Daoy (cell line): ENCODE measurements at places on chromosomes 6 and 20. TPM values are rescaled to one million over a fixed set of nuclear protein-coding genes. Genes with fewer than 3 reads are reported as not detected.

Gene DEFB124
- total RNA-seq: not detected in 2 replicates

DNA sequence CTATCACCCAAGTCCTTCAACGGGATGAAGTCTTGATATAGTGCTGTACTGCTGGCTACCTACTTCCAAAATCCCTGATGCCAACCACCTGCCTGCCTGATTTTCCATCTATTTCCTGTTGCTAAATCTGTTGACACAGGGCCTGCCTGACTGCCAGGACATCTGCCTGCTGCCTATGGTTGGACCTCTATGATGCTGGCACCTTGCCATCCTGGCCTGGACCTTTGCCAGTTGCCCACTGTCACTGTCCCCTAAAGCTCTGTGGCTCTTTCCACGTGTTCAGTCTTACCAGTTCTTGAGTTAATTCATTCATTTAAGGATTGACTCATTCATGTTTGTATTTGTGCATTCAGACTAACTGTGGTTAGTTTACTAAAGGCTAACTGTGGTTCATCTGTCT lies 9.2 kb upstream of the RGS17 start:
- no peak for DNase-seq

- DNase-seq: no peak
Measured at GRCh38 chr6:38051819-38052434, 232.4 kb downstream of the ZFAND3 start.

DNA sequence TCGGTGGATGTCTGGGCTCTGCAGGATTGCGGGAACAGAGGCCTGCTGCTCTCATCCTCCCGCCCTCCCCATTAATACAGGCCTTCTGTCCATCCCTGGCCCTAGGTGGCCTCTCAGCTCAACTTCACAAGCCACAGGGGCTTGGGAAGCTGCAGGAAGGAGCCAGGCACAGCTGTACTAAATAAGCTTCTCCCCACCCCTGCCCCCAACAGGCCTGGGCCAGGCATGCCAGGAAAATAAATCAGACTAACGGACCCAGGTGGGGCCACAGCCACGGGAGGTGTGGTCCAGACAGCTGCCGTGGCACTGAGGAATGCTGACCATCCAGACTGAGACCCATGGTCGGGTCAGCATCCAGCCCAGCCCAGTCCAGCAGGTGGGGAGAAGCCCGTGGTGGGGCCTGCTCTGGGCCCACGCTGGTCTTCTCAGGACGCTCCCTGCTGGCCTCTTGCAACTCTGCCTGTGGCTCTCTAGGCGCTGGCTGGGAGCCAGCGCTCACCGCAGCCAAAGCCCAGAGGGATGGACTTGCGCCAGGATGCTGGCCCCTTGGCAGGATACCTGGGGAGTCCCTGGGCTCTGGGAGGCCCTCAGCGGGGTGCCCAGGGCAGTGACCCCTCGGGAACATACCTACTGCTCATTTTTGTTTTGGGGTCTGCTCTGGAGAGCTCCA lies 8.6 kb upstream of the YTHDF1 start:
- DNase-seq: peak; percentile 85

Gene SEL1L2
- total RNA-seq: not detected in 2 replicates

GRCh38 chr6:14883921-14884320 lies 361.9 kb upstream of the JARID2 start:
- no peak for DNase-seq

DNA sequence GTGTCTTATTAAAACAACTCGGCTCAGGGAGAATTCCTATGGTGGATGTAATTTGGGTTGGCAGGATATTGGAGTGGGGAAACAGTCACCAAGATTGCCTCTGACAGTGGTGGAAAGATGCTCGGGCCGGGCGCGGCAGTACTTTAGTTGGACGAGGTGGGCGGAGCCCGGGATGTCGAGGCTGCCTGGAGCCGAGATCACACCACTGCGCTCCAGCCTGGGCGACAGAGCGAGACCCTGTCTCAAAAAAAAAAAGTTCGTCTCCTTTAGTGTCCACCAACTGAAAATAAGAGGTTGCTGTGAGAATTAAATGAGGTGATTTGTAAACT lies 621 bp downstream of the NOL7 start:
- peak; percentile 55 for DNase-seq

Gene GSTA1
- not detected in 2 replicates for total RNA-seq

DNA sequence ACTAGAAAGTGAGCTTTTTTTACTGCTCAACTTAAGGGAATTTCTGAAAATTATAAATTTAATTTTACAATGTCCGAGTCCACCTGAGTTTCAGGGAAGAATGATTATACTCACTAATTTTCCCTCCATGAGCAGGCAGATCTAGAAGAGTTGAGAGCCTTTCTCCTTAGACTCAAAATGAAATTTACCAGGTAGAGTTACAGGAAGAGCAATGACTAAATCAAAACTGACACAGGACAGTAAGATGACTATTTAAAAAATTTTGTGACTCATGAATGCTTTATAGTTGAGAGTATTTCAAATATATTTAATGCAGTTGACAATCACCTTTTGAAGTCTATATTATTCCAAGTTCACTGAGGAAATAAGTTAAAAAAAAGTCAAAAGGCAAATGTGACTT lies 198.1 kb upstream of the NRSN1 start:
- DNase-seq: no peak

- DNase-seq: peak; percentile 85
Measured at GRCh38 chr6:154555073-154555677, 44.7 kb upstream of the CNKSR3 start.

GRCh38 chr6:85343428-85343827 lies 106.5 kb upstream of the NT5E start:
- no peak for DNase-seq

Gene WFDC10B
- total RNA-seq: not detected in 2 replicates

Gene OR2H2
- total RNA-seq: not detected in 2 replicates

GRCh38 chr20:34549291-34549928 lies 9.1 kb upstream of the MAP1LC3A start:
- DNase-seq: peak; percentile 34

DNA sequence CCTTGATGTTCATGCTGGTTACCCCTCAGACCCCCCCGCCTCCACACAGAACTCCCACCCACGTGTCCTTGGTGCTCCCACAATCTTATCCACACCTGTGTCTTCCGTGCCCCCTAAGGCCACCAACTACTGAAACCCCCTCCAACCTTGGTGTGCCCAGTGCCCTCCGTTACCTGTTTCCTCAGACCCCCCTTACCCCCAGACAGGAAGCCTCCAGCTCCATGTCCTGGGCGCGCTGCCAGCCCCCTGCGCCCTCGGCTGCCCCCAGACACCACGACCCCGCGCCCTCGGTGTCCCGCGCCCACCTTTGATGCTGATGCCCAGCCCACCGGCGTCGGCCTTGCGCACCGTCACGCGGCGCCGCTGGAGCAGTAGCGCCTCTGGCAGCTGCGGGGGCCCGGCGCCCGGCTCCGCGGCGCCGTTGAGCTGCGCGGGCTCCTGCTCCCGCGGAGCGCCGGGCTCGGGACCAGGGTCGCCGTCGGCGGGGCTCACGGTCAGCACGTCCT lies 504 bp downstream of the SNTA1 start:
- DNase-seq: peak; percentile 10

Gene CST4
- not detected in 2 replicates for total RNA-seq

GRCh38 chr20:63939061-63939935 lies 16.9 kb downstream of the UCKL1 start:
- no peak for DNase-seq

DNA sequence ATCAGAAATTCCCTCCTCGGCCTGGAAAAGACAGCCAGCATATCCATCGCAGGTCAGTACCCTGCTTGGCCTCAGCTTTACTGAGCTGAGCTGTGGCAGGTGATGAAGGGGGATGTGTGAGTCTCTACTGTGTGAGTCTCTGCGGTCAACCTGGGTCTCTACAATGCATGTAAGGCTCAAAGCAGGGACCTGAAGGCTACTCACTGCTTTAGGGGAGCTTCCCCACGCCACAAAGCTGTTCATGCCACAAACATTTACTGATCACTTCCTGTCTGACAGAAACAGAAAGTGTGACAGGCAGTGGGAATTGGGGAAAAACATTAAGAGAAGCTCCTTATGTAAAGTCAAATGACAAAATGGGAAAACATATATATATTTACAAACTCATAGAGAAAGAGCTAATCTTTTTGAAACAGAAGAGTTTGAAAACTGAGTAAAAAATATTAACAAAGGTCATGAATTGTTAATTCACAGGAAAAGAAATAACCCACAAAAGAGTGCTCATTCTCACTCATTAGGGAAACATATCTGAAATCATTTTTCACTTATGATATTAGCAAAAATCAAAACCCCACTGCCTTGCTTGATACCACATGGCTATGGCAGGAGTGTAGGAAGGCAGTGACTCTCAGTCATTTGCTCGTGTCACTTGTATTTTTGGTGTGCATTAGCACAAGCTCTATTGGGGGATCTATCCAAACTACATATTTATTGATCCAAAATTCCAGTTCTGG lies 5.8 kb downstream of the BTN3A3 start:
- peak; percentile 10 for DNase-seq

DNA sequence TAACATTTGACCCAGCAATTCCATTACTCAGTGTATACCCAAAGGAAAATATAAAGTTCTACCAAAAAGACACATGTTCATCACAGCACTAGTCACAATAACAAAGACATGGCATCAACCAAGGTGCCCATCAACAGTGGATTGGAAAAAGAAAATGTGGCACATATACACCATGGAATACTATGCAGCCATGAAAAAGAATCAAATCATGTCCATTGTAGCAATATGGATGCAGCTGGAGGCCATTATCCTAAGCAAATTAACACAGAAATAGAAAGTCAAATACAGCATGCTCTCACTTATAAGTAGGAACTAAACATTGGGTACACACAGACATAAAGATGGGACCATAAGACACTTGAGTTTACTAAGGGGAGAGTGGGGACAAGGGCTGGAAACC lies 441.9 kb upstream of the ID4 start:
- DNase-seq: no peak

GRCh38 chr6:27374824-27375612 lies 13.5 kb upstream of the ZNF391 start:
- DNase-seq: peak; percentile 88

Gene CD83
- 16.8 and 20.1 TPM in 2 replicates for total RNA-seq

DNA sequence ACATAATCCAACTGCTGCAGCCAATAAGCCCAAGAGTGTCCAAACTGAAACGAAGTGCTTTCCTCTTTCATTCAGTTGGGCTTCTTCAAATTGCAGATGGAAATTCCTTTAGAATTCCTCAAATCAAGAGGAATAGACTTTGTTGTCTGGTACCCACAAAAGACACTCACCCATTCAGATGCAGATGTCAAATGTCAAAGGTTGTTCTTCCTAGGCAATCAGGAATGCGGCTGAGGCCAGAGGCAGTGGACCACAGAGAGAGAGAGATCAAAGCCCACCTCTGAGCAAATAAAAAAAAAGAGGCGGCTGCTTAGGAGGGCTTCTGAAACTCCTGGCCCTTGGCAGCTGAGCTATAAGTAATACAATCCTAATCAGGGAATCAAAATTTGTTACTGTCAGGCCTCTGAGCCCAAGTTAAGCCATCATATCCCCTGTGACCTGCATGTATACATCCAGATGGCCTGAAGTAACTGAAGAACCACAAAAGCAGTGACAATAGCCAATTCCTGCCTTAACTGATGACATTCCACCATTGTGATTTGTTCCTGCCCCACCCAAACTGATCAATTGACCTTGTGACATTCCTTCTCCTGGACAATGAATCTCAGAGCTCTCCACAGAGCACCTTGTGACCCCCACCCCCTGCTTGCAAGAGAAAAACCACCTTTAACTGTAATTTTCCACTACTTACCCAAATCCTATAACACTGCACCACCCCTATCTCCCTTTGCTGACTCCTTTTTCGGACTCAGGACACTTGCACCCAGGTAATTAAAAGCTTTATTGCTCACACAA lies 303.0 kb upstream of the GJE1 start:
- DNase-seq: no peak

DNA sequence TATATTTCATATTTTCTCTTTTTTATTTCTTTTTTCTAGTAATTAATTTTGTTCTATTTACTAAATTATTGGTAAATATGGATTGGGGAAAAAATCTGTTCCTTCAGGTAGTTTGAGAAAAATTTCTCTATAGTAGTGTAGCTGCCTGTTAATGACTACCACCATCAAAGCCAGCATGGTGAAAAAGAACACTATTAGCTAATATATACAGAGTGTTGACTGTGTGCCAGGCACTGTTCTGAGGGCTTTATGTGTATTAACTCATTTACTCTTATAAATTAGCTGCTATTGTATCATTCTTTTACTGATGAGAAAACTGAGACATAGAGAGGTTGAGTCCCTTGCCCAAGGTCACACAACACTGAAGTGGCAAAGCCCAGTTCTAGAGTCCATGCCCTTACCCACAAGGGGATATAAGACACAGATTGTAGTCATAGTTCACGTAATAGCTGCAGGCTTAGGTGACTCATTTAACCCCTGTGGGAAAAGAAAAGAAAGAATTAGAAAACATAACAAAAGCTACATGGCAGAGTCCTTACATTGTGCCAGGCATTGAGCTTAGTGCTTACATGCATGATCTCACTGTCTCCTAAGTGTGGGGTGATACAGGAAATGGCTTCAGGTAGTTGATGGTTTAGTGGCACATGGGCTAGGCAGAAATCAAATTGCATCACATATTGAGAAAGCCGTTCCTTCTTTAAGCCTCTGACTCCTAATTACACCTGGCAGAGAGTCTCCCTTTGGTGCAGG lies 12.2 kb upstream of the AKIRIN2 start:
- DNase-seq: peak; percentile 81

Gene CTCFL
- total RNA-seq: 0.06 TPM in 1 of 2 replicates, not detected in the other

DNA sequence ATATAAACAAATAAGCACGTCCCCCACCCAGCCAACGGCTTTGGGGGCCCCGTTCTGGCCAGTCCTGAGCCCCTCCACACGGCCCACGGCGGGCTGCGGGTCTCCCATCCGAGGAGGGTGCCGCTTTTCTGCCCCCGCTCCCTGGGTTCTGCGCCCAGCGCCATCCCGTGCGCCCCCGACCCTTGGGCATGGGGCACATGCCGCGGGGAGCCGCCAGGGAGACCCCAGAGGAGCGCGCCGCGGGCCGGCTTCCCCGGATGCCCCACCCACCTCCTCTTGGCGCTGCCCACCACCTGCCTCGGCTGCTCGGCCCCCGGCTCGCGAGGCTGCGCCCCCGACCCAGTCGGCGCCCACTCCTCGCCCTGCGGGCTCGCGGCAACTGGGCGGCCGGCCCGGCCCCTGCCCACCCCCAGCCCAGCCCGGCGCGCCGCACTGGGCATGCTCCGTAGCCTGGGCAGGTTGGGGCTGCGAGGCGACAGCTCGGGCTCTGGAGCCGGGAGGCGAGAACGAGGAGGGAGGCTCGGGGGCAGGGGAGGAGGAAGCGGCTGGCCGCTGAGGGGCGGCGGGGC lies 570 bp upstream of the PLCB4 start:
- peak; percentile 70 for DNase-seq

- no peak for DNase-seq
Measured at GRCh38 chr20:7703996-7704395, 236.3 kb downstream of the HAO1 start.

Gene CENPW
- total RNA-seq: 76.2 and 80.8 TPM in 2 replicates

Gene LY86
- total RNA-seq: not detected in 2 replicates

Gene SLC22A1
- total RNA-seq: 0.23 and 2.8 TPM in 2 replicates

DNA sequence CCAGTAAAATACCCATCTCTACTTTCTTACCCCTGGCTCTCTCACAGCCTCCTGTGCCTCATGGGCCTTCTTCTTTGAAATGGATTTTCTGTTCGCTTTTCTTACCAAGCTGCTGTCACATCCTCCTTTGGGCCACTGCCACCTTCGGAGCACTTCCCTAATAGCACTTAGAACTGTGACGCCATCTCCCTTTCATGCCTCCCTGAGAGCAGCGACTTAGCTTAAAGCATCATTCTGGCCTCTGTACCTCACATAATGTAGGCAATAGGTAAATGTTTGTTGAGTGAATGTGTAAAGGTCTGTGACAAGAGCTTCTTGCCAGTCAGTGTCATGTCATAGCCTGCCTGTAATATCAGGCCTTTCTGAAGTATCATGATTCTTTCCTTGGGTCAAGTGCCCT lies 78.8 kb downstream of the ADGRG6 start:
- no peak for DNase-seq

Gene ZSCAN31
- total RNA-seq: 27.6 and 36.1 TPM in 2 replicates

Gene RHAG
- not detected in 2 replicates for total RNA-seq

- DNase-seq: no peak
Measured at GRCh38 chr6:155497273-155497672, 41.6 kb upstream of the NOX3 start.
